Neuronal stem cell (in vitro differentiated cells): ENCODE measurements at places on chromosomes 2 and 18.

DNA sequence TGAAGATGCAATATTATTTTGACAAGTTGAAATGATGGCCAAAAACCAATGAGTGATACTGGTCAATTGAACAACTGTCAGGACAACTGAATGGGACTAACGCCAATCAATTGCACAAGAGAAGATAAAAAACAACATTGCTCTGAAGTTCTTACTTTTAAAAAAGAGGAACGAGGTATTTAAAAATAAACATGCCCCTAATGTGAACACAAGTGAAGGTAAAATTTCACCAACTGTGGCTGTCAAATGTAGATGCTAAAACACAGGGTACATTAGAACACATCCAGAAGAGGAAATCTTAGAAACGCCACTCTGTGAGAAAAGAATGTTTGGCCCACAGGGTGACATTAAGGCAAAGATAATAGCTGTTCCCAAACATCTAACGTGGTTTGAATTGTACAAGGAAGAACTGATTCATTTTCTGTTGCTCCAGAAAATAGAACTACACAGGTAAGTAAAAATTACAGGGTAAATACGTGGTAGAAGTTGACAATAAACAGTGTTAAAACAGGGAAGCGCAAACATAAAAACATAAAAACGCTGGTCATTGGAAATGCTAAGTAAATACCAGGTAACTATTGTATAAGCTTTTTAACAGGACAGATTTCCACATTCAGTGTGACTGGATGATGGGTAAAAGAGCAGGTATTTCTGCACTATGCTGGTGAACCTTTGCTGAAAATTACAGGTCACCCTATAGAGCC, 20.3 kb downstream of the LONRF2 start:
- DNase-seq = no peak

- DNase-seq = no peak
Observed at GRCh38 chr2:88949336-88949735, 257.9 kb downstream of the RPIA start.

GRCh38 chr2:55223958-55224760, 7.9 kb downstream of the CLHC1 start:
- DNase-seq = no peak

- no peak for DNase-seq
Observed at GRCh38 chr2:6653281-6653750, 212.4 kb downstream of the CMPK2 start.

- no peak for DNase-seq
Observed at GRCh38 chr2:24007693-24008092, 2.2 kb upstream of the MFSD2B start.

- DNase-seq = no peak
Observed at GRCh38 chr2:7325186-7325585, 408.0 kb downstream of the RNF144A start.

GRCh38 chr2:162749994-162750393, 88.6 kb downstream of the KCNH7 start:
- DNase-seq = no peak

GRCh38 chr2:189498205-189498604, 56.9 kb downstream of the WDR75 start:
- no peak for DNase-seq
